ENCODE measurements at places on chromosomes 5 and 9.
A peak's percentile ranks its signal among the peaks of the same experiment; 100 is the strongest.

- no peak for DNase-seq
- H3K4me1 ChIP-seq: no peaks in the 10 kb centered on the region
- no peak overlapping the region for H3K4me3 ChIP-seq
- H3K27me3 ChIP-seq: no peaks in the 10 kb centered on the region
Measured at GRCh38 chr5:152424501-152424900, 19.4 kb upstream of the NMUR2 start.

DNA sequence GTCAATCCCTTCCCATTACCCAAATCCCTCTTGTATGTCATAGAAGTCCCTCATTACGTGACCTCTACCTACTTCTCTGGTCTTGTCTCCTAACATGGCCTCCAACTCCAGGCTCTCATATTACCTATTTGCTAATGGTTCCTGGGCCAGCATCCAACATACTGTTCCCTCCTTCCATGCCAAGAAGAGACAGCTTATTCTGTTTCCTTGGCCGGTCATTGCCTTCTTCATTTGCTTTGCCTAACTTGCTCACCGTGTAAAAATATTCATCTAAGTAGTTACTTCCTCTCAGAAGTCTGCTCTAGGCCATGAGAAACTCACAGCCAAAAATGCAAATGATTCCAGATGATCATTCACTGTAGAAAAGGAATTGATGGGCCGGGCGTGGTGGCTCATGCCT is 8.9 kb upstream of the IL6ST start:
- H3K4me3 ChIP-seq: no peak overlapping the region
- no peaks in the 10 kb centered on the region for H3K36me3 ChIP-seq
- peaks cover 17% of the 10 kb centered on the region for H3K4me1 ChIP-seq
- DNase-seq: no peak
- H3K27ac ChIP-seq: no peak overlapping the region
- H3K27me3 ChIP-seq: no peaks in the 10 kb centered on the region

GRCh38 chr5:152113401-152113800 is 188.8 kb upstream of the GLRA1 start:
- H3K4me1 ChIP-seq: no peaks in the 10 kb centered on the region
- H3K36me3 ChIP-seq: no peaks in the 10 kb centered on the region
- H3K4me3 ChIP-seq: no peak overlapping the region
- no peak for DNase-seq
- H3K27ac ChIP-seq: no peak overlapping the region
- H3K27me3 ChIP-seq: no peaks in the 10 kb centered on the region

DNA sequence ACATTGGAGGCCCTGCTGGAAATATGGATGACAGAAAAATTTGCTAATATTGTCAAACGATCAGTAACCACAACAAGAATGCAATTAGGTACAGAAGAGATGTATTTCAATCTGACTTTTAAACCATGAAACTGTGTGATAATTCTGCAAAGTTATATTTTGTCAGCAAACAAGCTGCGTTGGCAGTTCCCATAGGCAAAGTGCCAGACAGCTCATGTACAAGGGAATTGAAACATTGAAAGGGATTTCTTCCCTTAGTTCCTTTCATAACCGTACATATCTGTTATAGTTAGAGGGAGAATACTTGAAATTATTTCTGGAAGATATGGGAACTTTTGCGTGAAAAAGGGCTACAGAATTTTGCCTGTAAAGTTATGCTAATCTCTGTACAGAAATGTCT is 419.4 kb upstream of the PTGER4 start:
- H3K4me1 ChIP-seq: no peaks in the 10 kb centered on the region
- DNase-seq: no peak
- H3K27ac ChIP-seq: no peak overlapping the region
- H3K27me3 ChIP-seq: no peaks in the 10 kb centered on the region

GRCh38 chr5:133222979-133223378 is 171.2 kb downstream of the HSPA4 start:
- DNase-seq: no peak
- no peak overlapping the region for H3K27ac ChIP-seq
- H3K27me3 ChIP-seq: no peaks in the 10 kb centered on the region
- no peak overlapping the region for H3K4me3 ChIP-seq
- H3K4me1 ChIP-seq: peaks cover 2% of the 10 kb centered on the region
- H3K36me3 ChIP-seq: no peaks in the 10 kb centered on the region

DNA sequence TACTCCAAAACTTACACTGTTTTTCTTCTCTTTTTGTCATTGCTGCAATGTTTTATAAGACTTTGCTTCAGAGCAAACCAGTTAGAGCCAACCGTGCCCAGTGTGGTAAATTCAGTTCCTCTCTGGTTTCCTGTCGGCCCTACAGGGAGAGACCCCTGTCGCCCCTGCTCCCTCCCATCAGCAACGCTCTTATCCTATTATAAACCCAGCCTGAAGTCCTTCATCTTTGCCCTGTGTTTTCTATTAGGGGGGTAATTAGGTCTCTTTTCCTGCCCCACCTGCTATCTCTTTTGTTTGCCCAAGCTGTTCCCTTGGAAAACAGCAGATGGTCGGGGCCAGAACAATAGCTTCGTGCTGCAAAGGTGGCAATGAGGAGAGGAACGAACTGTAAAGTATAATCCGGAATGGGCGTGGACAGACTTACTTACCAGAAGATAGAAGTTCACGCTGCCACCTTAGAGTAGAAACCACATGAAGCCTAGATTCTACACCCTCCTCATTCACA is 21.4 kb upstream of the OTULINL start:
- H3K36me3 ChIP-seq: no peaks in the 10 kb centered on the region
- H3K27ac ChIP-seq: peak overlapping the region; percentile 69
- no peaks in the 10 kb centered on the region for H3K27me3 ChIP-seq
- DNase-seq: no peak
- H3K4me1 ChIP-seq: peaks cover 16% of the 10 kb centered on the region
- H3K4me3 ChIP-seq: no peak overlapping the region

DNA sequence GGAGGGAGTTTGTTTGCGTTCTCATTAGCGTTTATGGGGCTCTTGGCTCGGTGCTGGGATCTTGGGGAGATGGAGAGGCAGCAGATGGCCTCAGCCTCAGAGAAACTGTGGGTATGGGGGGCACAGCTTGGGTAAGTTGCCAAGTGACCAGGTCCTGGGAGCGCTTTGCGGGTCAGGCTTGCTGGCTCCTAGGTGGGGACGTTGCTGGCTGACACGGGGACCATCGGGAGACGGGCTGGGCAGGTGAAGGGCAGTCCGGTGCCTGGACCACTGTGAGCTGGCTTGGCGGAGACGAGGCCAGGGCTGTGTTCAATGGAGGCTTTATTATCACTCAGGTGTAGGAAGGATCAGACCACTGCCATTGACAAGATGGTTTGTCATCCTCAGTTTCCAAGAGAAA is 30.0 kb downstream of the FGD3 start:
- H3K4me3 ChIP-seq: no peak overlapping the region
- H3K36me3 ChIP-seq: peaks cover 34% of the 10 kb centered on the region
- no peaks in the 10 kb centered on the region for H3K27me3 ChIP-seq
- no peak overlapping the region for H3K27ac ChIP-seq
- no peak for DNase-seq

GRCh38 chr9:136773386-136774044 is 9.2 kb upstream of the LCN15 start:
- H3K36me3 ChIP-seq: no peaks in the 10 kb centered on the region
- no peak overlapping the region for H3K27ac ChIP-seq
- H3K4me3 ChIP-seq: no peak overlapping the region
- H3K4me1 ChIP-seq: peaks cover 4% of the 10 kb centered on the region
- DNase-seq: no peak
- H3K27me3 ChIP-seq: peaks cover 10% of the 10 kb centered on the region

- H3K27me3 ChIP-seq: no peaks in the 10 kb centered on the region
- no peak overlapping the region for H3K4me3 ChIP-seq
- no peaks in the 10 kb centered on the region for H3K36me3 ChIP-seq
- H3K27ac ChIP-seq: peak overlapping the region; percentile 7
Measured at GRCh38 chr9:94875300-94876020, 149.0 kb downstream of the AOPEP start.

DNA sequence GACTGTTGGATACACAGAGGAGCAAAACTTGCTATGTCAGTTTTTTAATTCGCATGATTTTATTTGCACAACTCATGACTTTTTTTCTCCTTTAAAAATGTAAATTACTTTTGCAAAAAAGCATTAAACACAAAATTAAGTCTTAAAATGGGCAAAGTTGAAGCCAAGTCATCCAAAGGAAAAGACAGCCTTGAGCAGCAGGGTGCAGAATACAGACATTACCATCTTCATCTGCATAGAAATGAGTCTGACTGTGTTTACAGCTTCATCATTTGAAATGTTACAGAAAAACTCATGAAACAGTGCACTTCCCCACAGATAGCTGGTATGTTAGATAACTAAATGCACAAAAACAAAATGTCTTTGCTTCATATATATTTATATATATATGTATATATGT is 101.4 kb downstream of the TSSK1B start:
- no peak overlapping the region for H3K4me3 ChIP-seq
- H3K27ac ChIP-seq: no peak overlapping the region
- no peaks in the 10 kb centered on the region for H3K27me3 ChIP-seq
- no peak for DNase-seq

GRCh38 chr9:121398374-121398773 is 28.3 kb upstream of the STOM start:
- no peak overlapping the region for H3K27ac ChIP-seq
- H3K27me3 ChIP-seq: no peaks in the 10 kb centered on the region
- no peak overlapping the region for H3K4me3 ChIP-seq
- peaks cover 1% of the 10 kb centered on the region for H3K36me3 ChIP-seq
- H3K4me1 ChIP-seq: no peaks in the 10 kb centered on the region

- H3K27me3 ChIP-seq: no peaks in the 10 kb centered on the region
- H3K36me3 ChIP-seq: no peaks in the 10 kb centered on the region
- no peaks in the 10 kb centered on the region for H3K4me1 ChIP-seq
- H3K27ac ChIP-seq: no peak overlapping the region
- H3K4me3 ChIP-seq: no peak overlapping the region
Measured at GRCh38 chr9:72382405-72382804, 17.4 kb upstream of the ZFAND5 start.

DNA sequence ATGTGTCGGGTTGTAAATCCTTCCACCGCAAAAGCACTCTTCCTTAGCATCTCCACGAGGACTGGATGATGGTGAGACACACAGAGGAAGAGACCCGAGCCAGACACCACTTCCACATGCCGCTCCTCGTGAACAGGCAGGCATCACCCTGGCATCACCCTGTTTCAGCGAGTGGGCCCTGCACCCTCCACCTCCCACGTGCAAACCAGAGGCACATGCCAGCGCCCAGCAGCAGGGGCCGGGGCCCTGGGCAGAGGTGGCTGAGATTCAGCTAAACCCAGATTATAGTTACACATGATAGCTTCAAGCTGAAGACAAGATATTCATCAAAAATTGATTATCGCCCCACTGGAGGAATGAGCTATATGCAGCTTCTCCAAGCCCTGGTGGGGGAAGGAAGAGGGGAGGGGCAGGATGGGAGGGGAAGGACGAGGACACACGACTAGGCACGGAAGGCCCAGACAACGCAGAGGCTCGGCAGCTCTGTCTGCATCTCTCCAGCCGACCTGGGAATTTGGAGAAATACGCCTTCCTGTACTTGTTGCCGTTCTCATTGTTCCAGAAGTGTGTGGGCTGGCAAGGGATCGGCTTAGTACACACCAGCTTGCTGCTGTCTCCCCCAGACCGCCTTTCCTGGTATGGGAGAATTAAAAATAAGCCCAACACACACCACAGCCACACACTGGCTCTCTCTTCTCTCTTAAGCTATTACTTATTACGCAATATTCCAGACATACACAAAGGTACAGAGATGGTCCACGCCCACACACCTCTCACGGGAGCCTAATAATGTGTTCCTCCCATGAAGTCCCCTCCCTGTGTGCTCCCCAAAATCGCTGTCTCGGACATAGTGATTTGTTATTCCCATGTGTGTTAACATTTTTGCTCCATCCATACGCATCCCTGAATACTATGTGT is 50.4 kb upstream of the ZNF354A start:
- H3K36me3 ChIP-seq: no peaks in the 10 kb centered on the region
- peaks cover 52% of the 10 kb centered on the region for H3K27me3 ChIP-seq
- no peak for DNase-seq
- no peak overlapping the region for H3K27ac ChIP-seq
- H3K4me1 ChIP-seq: peaks cover 30% of the 10 kb centered on the region

- DNase-seq: no peak
- H3K27ac ChIP-seq: no peak overlapping the region
- H3K4me3 ChIP-seq: no peak overlapping the region
Measured at GRCh38 chr9:124020520-124021384, 9.2 kb downstream of the LHX2 start.

- H3K4me1 ChIP-seq: no peaks in the 10 kb centered on the region
- no peaks in the 10 kb centered on the region for H3K36me3 ChIP-seq
- no peak overlapping the region for H3K27ac ChIP-seq
- no peak overlapping the region for H3K4me3 ChIP-seq
- DNase-seq: peak; percentile 54
Measured at GRCh38 chr9:132800038-132800648, 77.9 kb downstream of the AK8 start.

GRCh38 chr9:33138768-33139167 is 28.4 kb downstream of the B4GALT1 start:
- peaks cover 28% of the 10 kb centered on the region for H3K4me1 ChIP-seq
- H3K27me3 ChIP-seq: no peaks in the 10 kb centered on the region
- H3K4me3 ChIP-seq: no peak overlapping the region

DNA sequence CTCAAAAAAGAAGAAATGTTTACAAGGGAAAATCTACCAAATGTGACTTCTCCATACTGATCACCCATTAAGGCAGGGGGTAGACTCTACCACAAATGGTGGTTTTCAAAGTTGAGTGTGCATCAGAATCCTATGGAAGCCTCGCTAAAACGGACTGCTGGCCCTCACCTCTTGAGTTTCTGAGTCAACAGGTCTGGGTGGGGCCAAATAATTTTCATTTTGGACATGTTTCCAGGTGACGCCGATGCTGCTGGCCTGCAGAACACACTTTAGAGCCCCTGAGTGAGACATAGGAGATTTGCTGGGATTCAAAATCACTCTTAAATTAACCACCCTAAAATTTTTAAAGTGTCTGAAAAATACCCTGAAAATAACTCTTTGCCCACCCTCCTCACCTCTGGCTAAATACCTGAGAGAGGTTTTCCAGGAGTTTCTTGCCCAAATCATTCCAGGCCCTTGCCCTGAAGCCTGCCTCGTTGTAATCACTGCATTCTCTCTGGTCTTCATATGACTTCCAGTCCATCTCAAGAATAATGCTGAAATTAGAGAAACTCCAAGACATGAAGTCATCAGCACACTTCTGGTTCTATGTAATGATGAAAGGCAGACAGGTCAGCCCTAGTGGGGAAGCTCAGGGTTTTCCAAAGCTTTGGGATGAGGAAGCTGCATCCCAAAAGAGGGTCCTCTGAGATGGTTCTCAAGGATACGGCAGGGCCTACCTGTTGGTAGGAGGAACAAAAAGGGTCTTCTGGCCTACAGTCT is 18.2 kb downstream of the C9orf152 start:
- H3K36me3 ChIP-seq: peaks cover 3% of the 10 kb centered on the region
- H3K27ac ChIP-seq: no peak overlapping the region
- peaks cover 5% of the 10 kb centered on the region for H3K4me1 ChIP-seq
- H3K27me3 ChIP-seq: no peaks in the 10 kb centered on the region
- no peak overlapping the region for H3K4me3 ChIP-seq
- DNase-seq: no peak

DNA sequence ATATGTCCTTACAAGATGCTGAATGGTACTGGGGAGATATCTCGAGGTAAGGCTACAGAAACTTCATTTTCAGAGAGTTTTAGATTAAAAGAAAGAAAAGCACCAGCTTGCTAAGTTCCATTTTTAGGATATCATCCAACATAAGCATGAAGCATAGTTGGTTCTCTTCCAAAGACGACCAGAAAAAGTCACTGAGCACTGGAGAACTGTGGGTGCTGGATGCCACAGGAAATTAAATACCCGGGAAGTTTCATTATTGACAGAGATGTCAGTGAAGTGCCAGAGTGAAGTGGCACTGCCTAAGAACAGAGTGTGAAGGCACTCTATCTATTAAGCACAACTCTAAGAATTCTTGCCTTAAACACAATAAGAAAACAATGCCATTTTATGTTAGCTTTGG is 76.8 kb downstream of the PIK3R1 start:
- peaks cover 34% of the 10 kb centered on the region for H3K36me3 ChIP-seq
- peaks cover 34% of the 10 kb centered on the region for H3K4me1 ChIP-seq
- no peaks in the 10 kb centered on the region for H3K27me3 ChIP-seq
- no peak for DNase-seq

Data from progenitor cell of endocrine pancreas (in vitro differentiated cells).